Activated naive CD8-positive, alpha-beta T cell treated with anti-CD3 and anti-CD28 coated beads, Interleukin-2, amount 50 U/mL, for 16 hours (primary cell): ENCODE measurements at places on chromosomes 13 and 19.

DNA sequence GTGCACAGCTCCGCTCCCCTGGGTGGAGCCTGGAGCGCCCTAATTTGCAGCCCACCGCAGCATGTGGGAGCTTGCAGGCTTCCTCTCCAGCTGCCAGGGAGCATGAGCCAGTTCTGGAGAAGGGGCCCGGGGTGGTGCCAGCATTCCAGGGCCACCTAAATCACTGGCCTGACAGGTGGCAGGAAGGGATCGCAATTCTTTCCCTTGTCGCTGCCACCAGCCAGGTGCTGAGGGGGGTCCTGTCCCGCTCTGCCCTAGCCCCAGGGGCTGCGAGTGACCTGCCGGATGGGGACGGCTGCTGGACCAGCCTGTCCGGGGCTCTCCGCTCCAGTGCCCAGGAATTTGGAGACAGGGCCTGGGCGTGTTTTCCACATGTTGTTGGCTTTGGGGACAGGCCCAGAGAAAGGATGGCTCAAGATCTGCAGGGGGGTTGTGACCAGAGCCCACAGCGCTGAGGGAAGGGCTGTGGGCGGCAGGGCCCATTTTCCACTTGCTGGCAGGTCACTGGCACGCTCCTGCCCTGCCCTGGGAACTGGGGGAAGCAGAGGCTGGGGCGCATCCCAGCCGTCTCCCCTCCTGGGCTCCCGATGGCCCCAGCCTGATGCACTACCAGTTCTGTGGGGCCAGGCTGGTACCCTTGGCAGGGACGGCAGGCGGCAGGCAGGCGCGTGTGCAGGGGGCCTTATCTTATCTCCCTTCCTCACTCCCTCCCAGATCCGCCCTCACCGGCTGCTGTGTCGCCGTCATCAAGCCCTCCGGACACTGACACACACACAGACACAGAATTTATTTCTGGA is 9.5 kb downstream of the NDUFA11 start:
- no peak for DNase-seq

GRCh38 chr13:31385540-31385939 is 185.8 kb downstream of the B3GLCT start:
- DNase-seq: no peak

- no peak for DNase-seq
Measured at GRCh38 chr19:46256855-46257254, 27.3 kb downstream of the IGFL1 start.

- no peak for DNase-seq
Measured at GRCh38 chr19:36060430-36060829, 5.7 kb downstream of the WDR62 start.

- DNase-seq: no peak
Measured at GRCh38 chr19:43469160-43469480, 3.7 kb upstream of the LYPD3 start.

DNA sequence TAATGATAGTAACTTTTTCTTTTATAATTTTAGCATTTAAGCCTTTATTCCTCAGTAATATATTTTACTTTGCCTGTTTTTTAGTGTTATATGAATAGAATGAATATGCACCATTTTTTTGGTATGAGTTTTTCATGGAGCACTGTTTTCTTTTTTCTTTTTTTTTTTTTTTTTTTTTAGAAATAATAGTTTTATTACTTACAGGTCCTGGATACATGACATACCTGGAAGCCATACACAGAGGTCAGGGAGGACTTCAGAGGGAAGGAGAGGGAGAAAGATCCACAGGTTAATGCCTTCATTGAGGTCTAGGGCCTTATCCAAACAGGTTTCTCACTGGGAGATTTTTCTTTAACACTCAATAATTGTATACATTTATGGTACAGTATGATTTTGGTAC is 26.4 kb downstream of the KCTD4 start:
- DNase-seq: no peak

- no peak for DNase-seq
Measured at GRCh38 chr13:98405107-98405571, 171.8 kb downstream of the STK24 start.

DNA sequence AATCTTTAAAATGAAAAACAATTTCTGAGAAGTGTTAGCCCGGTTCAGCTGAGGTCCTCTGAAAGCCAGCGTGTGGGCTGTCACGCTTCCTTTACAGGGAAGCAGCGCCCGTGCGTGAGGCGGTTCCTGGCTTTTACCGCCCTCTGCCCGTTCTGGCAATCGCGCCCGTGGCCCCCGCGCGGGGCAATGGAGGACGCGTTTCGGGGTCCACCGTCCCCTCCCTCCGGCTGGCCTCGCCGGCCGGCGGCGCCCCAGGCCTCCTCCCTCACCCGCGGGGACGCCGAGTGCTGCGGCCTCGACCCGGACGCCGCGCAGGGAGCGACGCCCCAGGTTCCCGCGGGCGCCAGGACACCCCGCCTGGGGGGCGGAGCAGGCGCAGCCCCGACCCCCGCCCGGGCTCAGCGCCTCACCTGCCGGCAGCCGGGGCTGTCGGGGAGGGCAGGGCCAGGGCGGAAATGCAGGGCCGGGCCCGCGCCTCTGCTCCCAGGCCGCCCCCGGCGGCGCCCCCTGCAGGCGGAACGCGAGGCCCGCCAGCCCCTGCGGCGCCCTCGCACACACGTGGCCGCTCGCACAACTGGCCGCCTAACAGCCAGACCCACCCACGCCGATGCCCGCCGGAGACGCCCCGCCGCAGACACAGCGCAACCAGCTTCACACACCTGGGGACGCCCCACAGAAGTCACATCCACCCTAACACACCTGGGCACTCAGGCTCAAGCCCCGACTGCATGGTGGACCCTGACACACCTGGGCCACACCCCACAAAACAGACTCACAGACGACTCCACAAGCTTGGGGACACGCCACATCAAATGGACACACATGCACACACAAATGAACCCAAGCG is at the start of gene GGACT:
GGACT (minus strand) TSS at position 459 of the 847 bp plus-strand sequence. CDS start 56,198 bp downstream, outside the sequence.
- DNase-seq: peak; percentile 66

DNA sequence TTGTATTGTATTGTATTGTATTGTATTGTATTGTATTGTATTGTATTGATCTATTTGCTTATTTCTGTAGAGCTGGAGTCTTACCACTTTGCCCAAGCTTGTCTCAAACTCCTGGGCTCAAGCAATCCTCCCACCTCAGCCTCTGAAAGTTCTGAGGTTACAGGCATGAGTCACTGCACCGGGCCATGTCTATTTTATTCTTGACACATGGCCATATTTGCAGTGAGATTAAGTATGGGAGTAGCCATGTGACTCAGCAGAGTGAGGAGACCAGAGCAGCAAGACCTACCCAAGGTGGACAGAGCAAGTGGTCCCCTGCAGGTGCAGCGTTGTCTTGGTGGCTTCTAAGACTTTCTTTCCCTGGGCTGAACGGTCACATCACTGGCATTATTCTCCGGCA is 49.1 kb upstream of the UBAC2 start:
- DNase-seq: no peak

GRCh38 chr13:75151081-75151643 is 330.8 kb downstream of the TBC1D4 start:
- DNase-seq: no peak

DNA sequence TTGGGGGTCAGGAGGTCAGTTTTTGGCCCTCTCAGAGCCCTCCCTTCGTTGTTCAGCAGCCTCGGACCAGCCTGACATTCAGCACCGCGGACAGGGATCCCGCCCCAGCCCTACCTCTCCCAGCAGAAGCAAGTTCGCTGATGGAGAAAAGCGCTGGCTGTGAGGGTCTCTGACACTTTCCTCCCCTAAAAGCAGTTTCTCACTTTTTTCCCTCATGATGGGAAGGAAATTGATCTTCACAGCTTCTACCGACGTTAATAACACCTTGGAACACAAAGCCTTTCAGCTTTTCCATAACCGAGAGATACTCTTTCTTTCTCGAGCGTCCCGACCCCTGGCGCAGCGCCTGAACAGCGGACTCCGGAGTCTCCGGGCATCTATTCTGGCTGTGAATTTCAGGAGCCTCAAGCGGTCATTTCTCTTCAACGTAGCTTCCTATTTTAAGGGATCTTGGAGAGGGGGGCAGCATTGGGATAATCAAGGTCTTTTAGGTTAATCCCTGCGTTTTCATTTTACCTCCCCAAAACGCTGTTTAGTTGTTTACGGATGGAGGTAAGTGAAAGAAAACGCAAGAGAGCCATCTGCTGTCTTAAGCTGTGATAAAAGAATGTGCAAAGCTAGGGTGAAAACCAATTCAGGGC is 467.2 kb downstream of the ITGBL1 start:
- DNase-seq: no peak

- DNase-seq: no peak
Measured at GRCh38 chr13:28573595-28574373, 78.9 kb upstream of the FLT1 start.

DNA sequence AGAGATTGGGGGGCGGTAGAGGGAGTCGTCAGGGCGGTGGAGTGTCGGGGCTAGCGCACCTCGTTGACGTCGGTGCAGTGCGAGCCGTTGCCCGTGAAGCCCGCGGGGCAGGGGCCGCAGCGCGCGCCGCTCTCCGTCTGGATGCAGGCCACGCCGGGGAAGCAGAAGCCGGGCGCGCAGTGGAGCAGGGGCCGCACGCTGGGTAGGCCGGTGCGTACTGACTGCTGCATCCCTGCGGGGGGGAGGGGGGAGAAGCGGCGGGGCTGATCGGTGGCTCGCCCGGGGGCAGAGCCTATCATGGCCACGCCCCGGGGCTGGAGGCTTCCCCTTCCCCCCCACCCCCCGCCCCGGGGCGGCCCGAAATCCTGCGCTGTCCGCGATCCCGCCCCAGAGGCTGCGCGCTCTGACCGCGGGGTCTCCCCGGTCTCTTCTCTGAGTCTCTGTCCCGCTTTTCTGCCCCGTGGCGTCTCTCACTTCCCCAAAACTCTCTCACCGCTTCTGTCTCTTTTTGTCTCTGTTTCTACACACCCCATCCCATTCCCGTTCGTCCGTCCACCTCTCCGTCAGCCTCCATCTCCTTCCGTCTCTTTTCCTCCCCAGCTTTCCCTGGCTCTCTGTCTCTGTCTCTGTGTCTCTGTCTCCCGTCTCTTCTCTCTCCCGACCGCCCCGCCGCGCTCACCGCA is 1.1 kb downstream of the COMP start:
- no peak for DNase-seq

DNA sequence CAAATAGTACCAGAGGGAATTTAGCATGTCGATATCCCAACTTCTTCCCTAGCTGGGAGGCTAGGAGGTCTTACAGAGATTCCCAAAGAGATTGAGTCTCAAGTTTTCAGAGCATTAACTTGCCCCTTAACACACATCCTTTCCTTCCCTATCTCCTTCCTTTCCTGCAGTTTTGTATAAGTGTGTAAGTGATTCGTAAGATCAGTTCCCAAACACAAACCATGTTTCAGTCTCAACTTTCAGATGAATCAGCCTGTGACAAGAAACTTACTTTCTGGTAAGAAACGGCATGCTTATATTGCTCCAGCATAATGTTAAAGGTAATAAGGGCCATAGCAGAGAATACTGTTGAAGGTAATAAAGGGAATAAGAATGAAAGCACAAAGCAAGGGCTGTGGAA is 472.2 kb downstream of the LIG4 start:
- DNase-seq: no peak

- no peak for DNase-seq
Measured at GRCh38 chr13:47455626-47456025, 545.4 kb downstream of the SUCLA2 start.

- DNase-seq: no peak
Measured at GRCh38 chr13:30753030-30753616, 17.8 kb downstream of the ALOX5AP start.

- DNase-seq: no peak
Measured at GRCh38 chr13:113625965-113626721, 31.9 kb downstream of the ATP4B start.

- DNase-seq: no peak
Measured at GRCh38 chr19:2547721-2548120, 71.8 kb downstream of the GADD45B start.

DNA sequence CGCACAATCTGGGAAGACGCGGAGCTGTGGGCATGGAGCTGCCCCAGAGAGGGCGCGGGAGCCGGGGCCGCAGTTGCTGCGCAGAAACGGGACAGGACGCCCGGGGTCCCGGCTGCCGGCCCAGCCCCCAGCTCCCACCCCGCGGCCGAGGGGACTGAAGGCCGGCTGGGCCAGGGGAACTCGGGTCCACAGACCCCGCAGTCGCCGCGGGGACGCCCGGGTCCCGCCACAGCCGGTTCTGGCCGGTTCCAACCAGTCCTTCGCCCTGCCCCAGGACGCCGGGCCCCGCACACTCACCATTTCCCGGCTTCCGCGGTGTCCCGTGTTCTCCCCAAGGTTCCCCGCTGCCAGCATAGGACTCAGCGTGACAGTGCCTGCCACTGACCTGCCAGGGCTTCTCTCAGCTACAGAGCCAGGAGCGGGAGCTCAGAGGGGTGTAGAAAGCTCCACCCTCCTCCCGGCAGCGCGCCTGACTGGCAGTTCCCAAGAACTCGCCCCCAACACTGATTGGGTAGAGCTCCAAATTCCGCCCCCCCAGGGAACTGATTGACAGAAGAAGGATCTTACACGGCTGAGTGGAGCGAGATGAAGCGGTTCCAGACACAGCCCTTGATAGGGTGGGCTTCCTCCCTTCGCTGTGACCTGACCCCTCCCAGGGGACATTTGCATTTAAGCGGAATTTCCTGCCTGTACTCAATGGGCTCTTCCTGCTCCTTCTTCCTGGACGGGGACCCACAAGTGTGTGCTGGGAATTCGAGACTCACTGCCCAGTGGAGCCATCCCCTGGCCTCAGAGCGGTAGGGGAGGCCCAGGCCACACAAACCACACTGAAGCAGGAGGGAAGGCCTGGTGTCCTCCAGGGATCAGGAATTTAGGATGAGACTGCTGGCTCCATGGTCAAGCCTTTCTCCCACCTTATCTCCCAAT is at the start of gene ZNF442:
ZNF442 (minus strand) TSS at position 448 of the 927 bp plus-strand sequence. CDS start 2,052 bp downstream, outside the sequence.
- DNase-seq: peak; percentile 77

- DNase-seq: no peak
Measured at GRCh38 chr19:18419195-18419698, at the start of gene SSBP4. SSBP4 (plus strand) TSS chr19:18419398; CDS start chr19:18419649, 251 bp downstream.

- no peak for DNase-seq
Measured at GRCh38 chr13:34884366-34884765, 57.7 kb upstream of the NBEA start.

DNA sequence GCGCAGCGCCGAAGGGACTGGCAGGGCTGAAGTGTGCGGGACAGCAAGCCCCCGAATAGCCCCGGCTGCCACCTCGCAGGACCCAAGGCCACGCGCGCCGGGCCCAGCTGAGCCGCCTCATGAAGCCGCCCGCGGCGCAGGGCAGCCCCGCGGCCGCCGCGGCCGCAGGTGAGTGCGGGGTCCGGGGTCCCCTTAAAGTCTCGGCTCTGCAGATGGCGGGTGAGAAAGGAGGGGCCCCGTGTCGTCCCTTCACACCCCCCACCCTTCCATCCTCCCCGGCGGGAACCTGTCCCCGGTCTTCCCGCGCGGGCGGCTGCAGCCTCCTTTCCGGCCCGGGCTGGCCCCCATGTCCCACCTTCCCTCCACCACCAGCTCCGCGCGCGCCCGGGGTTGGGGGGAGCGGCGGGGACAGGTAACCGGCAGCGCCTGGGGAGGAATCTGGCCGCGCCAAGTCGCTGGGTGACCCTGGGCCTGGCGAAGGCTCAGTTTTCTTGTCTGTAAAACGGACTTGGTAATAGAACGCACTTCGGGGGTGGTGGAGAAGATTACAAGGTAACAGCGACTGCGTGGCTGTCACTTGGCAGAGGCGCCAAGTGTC is 338 bp downstream of the RGCC start:
- no peak for DNase-seq
